ENCODE measurements at places on chromosomes 3 and 15.

DNA sequence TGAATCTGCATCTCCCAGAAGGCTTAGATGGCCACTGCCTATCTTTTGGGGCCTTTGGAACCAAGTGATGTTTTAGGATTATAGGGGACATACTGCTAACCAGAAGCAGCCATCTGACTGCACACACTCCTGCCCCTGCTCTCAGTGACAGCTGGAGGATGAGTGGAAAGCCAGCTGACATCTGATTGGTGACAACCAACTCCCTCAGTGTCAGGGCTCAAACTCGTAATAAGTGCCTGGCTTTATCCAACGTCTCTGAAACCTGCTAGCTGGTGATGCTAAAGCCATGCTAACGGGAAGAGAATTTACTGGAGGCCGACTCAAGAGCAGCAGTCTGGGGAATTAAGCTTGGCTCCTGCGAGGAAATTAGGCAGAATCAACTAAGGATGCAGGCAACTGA, 35.1 kb downstream of the KY start:
- no peak for DNase-seq

DNA sequence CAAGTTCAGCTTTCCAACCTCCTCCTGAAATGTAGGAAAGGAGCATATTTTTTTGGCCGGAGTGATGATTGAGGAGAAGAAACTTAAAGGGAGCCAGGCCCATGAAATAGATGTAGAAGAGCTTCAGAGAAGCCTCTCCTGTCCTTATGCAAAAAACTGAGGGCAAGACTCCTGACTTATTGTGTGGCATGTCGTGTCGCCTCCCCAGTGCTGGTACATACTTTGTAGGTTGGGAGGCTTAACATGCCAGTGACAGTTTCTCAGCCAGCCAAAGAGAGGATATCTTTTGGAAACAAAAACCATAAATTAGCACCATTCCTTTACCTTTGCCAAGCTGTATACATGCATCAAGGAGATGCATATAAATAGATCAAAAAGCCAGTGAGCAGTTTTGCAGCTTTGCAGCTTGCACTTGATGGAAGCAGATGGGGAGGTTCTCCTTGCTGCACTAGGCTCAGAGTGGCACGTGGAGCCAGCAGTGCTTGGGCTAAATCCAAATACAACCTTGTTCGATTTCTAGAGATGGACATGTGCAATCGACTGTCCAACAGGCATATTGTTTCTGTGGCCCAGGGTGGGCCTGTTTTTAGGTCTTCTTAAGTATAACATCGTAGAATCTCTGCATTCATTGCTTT, 10.2 kb downstream of the SLCO3A1 start:
- DNase-seq = no peak

DNA sequence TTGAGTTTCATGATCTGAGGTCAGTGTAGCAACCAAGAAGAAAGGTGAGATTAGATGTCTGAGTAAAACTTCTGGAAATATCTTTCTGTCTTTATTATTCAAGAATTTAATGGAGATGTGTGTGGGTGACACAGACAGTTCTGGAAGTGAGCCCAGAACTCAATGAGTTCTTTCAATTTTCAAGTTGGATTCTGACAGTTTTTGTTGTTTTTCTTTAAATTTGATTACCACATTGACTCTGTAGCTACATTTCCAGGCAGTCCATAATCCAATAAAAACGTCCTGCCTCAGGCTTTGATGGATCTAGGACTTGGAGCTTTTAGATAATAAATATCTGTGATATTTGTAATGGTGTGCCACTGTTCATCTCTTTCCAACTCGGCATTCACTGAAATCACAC, 3.9 kb upstream of the PARP14 start:
- no peak for DNase-seq

DNA sequence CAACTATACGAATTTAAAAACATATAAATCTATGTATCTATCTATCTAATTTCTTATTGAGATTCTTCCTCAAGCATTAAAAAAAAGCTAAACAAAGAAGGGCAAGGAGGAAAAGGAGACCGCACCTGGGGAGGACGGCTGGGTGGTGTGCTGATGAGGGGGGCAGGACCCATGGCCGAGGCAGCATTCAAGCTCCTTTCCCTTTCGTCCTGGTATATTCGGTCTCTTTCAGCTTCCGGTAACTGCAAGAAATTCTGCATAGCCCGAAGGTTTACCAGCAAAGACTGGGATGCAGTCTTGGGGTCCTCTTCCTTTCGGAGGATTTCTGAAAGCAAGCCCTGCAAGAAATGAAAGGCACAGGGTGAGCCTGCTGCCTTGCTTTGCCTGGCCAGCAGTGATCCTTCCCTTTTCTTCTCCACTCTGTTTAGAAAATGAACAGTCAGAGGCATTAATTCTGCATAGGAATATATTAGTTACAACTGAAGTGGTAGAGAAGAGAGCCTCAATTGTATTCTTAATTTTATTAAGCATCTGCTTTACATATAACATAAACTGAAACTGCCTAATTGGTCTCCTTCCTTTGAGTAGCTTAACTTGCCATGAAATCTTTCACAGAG, 38.8 kb downstream of the SATB1 start:
- no peak for DNase-seq

DNA sequence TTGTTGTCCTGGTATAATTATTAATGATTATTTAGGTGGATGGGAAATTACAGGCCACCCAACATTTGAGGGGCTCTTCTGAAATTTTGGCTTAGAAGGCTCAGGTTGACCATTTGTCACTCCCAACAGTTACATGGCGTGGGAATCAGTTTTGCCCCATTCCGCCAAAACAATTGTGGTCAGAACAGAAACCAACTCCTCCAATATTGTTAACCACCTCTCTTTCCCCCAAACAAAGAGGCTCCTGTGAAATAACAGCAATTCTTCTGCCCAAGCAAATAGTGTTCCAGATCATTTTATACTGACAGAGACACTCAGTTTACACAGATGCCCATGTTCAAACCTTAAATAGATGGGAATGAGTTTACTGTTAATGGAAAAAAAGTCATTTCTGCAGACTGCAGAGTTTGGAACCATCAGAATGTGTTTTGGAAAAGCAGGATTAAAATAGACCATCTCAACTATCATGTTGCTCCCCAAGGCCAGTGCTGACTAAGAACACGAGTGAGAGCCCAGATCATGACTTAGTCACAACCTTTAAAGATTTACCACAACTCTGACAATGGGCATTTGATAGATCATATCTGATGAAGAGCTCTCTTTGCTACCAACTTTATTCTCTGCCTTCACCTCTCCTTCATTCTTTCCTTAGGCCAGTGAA, 102.1 kb downstream of the DUT start:
- no peak for DNase-seq

GRCh38 chr3:15645740-15646501, 44.4 kb downstream of the BTD start:
- DNase-seq = no peak

DNA sequence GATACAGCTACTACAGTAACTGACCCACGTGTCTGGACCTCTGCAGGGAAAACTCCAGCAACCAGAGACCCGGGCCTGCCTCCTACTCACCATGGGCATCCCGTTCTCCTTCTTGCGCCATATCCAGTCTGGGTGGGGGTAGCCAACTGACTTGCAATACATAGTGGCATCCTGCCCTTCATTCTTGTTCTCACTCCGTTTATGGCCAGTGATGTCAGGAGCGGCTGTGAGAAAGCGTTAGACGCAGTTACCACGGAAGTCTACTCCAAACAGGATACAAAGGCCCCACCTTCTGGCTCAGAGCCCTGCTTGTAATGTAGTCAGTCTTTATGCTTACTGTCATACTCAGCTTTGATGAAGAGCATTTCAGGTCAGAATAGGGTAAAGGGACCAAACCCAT, 59.6 kb downstream of the NPTN start:
- DNase-seq = no peak

GRCh38 chr15:27025481-27025966, 54.5 kb downstream of the GABRG3 start:
- no peak for DNase-seq

DNA sequence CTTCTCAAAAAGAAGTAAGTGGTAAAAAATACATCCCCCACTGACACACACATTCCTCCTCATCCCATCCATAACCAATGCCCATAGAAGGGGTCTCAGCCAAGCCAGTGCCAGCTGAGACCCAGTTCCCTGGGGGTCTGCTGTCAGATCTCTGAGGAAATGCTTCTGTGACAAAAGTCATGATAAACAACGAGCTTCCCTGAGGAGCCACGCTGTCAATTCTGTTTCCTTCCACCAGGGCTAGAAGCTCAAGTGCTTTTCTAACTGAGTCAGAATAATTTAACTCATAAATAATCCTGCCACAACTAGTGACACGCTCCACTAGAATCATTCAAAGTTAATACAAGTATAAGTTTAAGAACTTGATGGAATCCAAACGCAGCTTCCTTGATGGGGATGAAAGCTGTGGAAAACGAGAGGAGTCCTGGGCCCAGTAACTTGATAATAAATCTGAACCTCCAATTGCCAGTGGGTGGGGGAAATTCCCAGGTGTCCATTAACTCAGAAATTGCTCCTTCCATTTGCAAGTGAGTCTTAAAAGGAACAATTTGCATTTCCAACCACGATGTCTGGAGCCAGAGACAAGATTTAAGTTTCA, 348.7 kb upstream of the LMCD1 start:
- DNase-seq = no peak

DNA sequence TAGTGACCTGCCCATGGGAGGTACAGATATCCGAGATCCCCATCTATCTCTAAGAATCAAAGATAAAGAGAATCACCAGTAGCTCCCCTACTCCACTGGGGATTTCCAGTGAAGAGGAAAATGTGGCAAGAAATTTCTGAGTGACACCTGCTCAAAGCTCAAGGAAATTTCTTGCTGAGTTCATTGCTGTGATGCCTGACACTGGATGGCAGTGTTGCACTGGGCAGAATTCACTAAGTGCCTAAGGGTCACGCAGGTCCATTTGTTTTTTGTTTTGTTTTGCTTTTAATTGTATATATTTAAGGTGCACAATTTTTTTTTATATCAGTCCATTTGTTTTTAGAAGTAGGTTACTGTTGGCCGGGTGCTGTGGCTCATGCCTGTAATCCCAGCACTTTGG, 109.5 kb upstream of the KCNAB1 start:
- DNase-seq = no peak

GRCh38 chr3:144866476-144866875, 894.9 kb downstream of the DIPK2A start:
- no peak for DNase-seq

DNA sequence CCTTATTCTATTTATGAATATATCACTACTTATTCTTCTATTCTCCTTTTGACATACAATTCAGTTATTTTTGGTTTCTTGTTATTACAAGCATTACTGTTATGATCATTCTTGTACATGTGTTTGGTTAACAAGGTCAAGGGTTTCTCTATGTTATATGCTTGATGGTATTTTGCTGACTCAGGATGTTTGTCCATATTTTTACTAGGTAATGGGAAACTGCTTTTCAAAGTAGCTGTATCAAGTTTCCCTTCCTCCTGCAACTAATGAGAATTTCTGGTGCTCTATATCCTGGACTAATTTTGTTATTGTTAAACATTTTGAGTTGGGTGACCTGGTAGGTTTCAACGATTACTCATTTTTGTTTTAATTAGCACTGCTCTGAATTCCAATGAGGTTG, 841.0 kb downstream of the OTOL1 start:
- DNase-seq = no peak

DNA sequence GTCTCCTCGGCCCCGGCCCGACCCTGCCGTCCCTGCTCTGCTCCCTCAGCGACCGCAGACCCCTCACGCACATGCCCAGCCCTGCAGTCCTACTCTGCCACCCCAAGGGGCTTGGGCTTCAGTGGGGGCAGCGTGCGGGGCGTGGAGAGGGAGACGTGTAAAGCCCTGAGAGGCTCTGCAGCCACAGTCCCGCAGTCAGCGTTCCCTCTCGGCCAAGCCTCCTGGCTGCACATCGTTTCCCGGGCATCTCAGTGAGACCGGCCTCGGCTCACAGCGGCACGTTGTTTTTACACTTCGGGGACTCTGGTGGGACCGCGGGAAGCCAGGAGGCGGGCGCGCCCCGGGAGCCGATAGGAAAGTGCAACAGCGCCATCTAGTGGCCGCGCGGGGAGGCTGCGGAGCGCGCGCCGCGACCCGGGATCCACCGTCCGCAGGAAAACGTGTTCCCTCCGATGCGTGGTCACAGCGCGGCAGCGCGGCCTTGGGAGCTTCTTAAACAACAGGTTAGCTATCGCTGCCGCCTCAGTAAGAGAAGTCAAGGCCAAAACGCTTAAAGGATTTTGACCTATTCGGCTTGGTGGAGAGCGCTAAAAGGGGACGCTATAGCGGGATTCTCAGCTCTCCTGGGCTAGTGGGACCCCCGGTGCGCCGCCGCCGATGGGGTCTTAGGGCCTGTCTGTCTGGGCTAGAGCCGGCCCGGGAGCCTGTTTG, 226.8 kb upstream of the IGF1R start:
- DNase-seq = peak; percentile 64

DNA sequence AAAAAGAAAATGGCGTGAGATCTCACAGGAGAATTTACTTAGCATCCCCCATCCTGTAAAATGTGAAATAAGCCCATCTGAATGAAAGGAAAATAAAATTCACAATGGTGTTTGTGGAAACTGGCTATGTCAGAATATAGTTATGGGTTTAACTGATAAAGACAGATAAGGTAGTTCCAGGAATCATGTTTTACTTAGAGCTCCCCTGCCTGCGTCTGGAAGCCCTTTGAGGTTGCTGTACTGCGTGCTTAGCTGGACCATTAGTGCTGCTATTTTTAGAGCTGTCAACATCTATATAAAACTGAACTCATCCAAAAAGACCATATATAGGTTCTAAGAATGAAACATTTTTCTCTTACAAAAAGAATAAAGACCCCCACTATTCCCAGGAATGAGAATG, 130.8 kb downstream of the LSAMP start:
- DNase-seq = no peak

DNA sequence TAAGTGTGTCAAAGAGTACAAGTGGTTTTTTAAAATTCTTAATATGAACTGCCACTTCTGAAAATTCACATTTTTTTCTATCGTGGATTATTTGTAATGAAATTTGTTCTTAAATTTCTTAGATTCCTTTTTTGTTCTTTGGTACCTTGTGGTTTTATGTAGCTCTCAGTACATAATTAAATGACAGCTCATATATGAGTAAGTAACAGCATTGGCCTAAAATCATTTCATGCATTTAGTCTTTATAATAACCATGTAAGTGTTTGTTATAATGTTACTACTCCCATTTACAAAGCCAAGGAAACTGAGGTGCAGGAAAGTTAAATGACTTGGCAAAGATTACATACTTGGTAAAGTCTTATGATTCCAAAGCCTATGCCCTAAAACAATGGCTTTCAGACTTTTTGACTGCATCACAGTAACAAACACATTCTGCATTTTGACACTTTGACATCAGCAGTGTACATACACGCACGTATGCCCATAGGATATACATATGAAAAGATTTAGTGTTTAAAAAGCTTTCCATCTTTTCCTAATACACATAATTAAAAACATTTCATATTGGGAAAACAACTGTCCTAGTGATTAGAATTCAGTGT, 14.9 kb downstream of the SPRED1 start:
- no peak for DNase-seq

GRCh38 chr3:51967384-51968169, at the start of gene PCBP4:
Gene PCBP4, minus strand, starts transcription at chr3:51967454. Its CDS starts 6,214 bp downstream, at chr3:51961240.
- peak; percentile 38 for DNase-seq

DNA sequence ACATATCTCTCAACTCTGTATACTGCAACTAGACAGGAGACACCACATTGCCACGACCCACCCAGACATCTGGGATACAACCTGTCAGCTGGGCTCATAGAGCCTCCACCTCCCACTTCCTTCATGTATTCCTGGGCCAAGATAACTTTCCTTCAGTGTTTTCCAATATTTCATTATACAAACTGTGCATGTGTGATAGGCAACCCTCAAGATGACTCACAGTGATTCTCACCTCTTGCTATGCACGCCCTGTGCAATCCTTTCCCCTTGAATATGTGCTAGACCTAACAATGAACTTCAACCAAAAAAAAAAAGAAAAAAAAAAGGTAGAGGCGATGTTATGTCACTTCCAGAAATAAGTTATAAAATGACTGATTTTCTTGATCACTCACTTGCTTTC, 138.0 kb upstream of the ALCAM start:
- no peak for DNase-seq
